ENCODE measurements at places on chromosomes 1 and 21.

GRCh38 chr1:194184974-194185373 lies 998.6 kb upstream of the B3GALT2 start:
- no peak for DNase-seq

GRCh38 chr1:159054427-159054826 lies 22.1 kb downstream of the AIM2 start:
- no peak for DNase-seq

DNA sequence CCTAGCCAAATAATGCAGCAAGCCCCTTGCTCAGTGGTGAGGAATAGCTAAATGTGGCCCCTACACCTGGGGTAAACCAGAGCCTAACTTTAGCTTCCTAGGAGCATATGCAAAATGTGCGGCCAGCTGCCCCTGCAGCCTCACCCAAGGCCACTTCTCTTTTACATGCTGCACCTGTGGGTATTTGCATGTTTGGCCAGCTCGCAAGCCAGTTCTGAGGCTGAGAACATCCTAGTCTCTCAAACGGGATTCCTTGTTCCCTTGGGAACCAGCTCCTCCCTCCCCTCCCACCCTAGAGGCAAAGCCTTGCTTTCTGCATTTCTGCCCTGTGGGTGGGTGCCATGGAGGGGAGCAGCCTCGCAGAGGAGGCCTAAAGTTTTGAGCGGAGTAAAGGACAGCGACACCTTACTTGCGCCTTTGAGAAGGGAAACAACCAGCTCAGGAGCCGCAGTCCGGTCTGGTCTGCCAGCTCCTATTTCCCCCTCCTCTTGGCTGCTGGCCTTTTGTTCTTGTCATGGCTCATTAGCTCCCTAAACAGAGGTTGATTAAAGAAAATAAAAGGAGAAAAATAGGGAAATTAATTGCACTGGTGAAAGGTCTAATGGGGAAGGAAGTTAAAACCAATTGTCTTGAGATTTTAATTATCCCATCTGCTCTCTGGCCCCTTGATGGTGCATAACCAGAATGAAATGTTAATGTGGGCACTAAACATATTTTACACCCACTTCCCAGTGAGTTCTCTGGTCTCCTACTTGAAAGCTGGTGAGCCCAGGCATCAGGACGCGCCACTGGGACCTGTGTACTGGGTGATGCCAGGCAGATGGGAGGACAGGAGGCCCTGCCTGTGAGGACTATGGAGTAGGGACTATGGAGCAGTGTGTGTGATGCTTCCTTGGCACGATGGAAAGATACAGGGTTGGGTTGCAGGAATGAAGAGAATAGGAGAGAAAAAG lies 68.7 kb downstream of the TEX35 start:
- no peak for DNase-seq

DNA sequence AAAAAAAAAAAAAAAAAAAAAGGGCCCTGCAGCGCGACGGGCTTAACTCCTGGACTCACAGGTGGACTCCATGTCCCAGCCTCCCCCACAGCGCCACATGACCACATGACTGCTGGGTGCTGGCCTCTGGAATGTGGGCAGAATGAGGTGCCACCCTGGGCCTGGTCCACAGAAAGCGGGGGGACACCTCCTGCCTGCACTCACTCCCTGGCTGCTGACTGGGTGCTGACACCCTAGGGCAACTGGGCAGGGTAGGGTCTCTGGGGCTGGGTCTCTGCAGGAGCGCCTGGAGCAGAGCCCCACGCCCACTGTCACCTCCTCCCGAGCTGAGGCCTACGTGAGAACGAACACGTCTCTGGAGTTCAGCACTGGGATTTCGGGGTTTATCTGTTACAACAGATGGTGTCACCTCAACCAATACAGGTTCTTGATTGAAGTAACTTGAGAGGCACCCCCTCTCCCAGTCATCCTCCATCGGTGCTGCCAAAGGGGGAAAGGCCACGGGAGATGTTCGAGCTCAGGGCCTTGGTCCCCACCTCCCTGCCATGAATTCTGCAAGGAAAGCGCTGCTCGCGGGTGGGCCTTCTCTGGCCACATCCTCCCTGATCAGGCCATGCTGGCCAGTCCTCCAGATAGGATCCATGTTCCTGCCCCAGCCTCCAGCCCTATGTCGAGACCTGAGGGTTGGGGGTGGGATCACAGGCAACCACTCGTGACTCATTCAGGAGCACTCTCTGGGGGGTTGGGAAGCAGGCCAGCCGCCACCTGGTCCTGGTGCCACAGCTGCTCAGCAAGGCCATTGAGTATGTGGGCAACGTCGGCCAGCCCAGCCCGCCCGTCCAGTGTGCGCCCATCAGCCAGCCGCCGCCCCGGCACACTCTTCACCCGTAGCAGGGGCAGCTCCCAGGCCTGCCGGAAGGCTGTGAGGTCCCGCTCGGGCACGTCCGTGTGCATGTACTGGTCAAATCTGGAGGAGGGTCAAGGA lies 5.4 kb downstream of the CPLANE2 start:
- DNase-seq: no peak

DNA sequence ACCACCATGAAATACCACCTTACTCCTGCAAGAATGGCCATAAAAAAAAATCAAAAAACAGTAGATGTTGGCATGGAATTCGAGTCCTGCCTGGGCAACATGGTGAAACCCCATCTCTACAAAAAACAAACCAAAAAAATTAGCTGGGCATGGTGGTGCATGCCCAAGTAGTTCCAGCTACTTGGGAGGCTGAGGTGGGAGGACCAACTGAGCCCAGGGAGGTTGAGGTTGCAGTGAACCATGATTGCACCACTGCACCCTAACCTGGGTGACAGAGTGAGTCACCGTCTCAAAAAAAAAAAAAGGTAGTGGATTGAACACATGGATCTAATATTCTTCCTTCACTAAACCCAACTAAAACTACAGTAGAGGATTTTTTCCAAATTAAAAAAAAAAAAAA lies 125.9 kb downstream of the CCDC185 start:
- no peak for DNase-seq

DNA sequence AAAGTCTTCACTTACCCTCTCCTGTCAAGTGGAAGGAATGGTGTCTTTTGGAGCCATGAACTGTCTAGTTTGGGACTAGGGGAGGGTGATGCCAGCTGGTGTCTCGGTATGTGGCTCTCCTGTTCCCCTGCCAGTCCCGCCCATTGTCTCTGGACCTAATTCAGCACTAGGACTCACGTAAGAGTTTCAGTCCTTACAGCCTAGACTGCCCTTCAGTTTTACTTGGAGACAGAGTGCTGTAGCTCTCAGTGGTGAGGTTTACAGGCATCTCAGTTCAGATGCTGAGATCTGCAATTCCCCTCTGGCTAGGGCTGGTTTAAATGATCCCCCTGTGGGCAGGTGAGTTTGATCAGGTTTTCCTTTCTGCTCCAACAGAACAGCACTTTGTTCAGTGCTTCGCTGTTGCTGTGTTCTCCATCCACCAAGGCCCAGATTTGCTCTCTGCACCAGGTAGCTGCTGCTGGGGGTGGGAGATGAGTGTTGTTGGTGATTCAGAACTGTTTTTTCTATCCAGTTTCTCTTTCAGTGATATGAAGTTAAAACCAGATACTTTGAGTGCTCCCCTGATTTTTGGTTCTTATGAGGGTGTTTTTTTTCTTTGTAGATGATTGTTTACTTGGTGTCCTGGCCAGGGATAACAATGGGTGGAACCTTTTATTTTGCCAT lies 198.3 kb upstream of the RNPC3 start:
- DNase-seq: no peak

DNA sequence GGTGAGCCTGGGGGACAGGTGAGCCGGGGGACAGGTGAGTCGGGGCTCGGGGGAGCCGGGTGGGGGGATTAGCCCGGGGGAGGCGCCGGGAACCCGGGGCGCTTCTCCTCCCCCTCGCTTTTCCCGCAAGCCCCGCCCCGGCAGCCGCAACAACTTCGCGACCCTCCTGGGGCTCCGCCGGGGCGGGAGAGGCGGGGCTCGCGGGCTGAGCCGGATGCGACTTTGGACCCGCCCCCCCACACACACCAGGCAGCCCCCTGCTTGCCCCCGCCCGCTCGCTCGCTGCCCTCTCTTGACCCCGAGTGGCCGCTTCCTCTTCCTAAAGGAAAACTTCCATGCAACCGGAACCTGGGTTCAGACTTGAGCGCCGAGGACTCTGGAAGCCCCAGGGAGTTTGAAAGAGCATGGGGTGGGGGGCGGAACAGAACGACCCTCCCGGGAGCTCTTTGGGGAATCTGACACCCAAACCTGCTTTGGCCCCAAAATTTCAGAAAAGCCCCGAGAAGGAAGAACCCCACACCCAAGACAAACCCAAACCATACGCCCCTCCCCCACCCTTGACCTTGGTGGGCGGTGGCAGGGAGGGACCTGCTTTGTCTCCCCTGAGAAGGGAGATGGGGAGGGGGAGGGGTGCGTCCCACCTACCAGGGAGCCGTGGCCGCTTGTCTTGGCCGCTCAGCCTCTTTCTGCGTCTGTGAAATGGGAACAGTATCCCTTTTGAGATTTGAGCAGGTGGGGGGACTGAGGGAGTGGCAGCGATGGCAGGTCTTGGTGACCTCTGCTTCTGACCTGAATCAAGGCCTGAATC lies 550 bp downstream of the ARHGEF16 start:
- DNase-seq: no peak

DNA sequence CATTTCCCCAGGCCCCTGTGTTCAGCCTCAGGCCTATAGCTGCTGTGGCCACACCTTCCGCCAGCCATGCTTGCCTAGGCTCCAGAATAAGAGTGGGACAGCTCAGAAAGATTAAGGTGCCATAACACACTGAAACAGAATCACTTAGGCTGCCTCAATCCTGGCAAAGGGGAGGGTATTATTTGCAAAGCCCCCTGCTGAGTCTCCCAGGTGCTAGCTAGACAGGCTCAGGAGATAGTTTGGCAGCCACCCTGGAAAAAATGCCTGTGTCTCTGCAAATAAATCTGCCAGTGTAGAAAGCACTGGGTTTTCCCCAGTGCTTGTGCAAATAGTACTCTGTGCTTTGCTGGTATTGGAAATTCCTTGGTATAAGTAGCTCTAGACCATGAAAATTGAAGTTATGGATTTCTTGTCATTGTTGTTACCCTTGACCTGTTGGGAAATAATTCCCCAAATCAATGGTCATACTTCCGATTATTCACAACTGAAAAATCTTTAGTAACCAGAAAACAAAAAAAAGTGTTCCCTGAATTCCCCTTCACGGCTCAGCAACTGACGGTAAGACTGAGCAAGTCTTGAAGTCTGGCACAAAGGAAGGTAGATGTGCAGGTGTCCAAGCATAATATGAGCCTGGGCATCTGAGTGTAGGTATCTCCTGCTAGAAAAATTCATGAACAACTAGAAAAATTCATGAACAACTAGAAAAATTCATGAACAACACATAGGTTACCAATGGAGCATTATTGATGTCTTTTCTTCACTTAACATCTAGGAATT lies 56.9 kb downstream of the PROX1 start:
- no peak for DNase-seq

- DNase-seq: no peak
These were observed 24.2 kb downstream of the SNRNP40 start for GRCh38 chr1:31272369-31272768.

DNA sequence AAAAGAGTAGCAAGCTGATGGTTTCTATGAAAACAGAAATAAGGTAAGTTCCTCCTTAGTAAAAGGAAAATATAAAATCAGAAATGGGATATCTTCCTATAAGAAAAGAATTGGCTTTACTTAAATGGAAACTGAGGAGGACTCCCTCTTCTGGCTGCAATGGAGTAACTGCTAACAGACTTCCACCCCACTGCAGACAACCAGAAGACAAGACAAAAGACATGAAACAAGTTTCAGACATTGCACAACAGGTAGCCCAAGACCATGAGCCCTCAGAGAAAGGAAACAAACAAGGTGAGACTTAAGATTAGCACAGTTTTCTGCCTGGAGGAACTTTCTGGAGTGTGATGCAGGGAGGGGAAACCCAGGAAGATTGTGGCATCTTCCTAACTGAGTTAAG lies 17.0 kb upstream of the OLFML2B start:
- DNase-seq: peak; percentile 67

DNA sequence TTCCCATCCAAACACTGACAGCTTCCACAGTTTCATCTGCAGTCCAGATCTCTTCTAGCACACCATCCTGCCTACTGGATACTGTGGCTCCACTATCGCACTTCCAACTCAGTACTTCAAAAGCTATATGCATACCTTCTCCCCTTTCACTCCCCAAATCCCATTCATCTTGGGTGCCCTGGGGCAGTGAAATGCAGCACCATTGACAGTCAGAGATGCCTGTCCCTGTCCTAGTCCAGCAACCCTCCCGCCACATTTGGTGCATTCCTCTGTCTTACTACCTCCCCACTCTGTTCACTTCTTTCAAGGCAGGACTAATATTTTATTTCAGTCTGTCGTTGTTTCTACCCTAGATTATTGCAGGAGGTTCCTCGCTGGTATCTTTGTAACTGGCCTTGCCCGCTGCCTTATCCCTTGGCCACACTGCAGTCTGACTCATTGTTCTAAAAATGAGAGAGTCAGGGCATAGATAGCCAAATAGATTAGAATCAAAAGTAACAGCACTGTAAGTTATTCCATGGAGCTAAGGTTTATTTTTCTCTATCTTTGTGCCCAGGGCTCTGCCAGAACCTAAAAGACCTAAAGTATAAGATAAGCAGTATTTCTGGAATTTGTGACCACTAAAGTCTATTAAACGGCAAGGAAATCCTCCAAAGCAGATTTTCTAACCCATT lies 96.7 kb downstream of the ESRRG start:
- no peak for DNase-seq

DNA sequence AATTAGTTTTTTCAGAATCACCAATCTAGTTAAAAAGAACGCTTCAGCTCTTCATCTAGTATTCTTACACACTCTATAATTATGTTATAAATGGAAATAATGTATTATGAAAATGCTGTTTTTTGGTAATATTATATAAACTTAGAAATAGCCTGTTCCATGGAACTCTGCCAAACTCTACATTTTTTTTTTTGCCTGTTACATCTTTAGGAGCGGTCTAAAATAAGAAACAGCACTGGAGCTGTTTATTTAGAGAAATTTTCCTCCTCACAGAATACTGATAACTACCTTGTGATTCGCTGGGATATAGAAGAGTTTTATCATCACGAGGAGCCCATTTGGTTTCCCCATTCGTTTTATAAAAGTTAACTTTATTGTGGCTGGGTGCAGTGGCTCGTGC lies 58.5 kb downstream of the PKN2 start:
- DNase-seq: no peak

DNA sequence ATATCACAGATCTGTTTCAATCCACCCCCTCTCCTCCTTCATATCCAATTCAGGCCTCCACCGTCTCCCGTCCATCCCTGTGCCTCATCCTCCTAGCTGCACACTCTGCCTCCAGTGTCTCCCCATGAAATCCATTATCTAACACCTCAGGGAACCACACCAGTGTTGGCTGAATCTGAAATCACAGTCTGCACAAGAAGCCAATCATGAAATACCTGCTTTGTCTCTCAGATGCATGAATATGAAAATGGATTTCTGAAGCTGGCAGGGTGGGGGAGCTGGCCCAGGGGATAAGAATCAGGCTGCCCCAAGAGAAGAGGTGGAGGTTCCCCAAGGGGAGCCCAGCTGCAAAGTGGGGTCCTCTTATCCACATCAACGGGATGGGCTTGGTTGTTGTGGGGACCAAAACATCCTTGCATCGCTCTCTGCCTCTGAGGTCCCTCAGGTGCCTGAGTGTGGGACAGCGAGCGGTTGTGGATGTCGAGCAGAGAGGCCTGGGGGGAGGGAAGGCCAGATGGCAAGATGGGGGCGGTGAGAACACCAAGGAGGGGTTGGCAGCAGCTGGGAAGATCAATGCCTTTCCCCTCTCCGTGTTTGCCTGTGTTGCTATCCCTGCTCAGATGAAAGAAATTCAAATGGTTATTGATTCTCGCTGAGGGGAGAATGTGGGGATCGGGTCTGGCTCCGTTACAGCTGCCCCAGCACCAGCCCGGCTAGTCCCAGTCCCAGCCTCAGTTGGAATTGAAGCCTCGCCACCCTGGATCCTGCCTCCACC lies 237.3 kb upstream of the POU3F1 start:
- no peak for DNase-seq

GRCh38 chr1:25993197-25993951 lies 4.5 kb downstream of the PAFAH2 start:
- DNase-seq: no peak

All from Kasumi-1 (cell line).